ENCODE measurements at places on chromosomes 7 and 10.

GRCh38 chr10:63480237-63480636 lies 14.5 kb upstream of the JMJD1C start:
- no peak for DNase-seq

DNA sequence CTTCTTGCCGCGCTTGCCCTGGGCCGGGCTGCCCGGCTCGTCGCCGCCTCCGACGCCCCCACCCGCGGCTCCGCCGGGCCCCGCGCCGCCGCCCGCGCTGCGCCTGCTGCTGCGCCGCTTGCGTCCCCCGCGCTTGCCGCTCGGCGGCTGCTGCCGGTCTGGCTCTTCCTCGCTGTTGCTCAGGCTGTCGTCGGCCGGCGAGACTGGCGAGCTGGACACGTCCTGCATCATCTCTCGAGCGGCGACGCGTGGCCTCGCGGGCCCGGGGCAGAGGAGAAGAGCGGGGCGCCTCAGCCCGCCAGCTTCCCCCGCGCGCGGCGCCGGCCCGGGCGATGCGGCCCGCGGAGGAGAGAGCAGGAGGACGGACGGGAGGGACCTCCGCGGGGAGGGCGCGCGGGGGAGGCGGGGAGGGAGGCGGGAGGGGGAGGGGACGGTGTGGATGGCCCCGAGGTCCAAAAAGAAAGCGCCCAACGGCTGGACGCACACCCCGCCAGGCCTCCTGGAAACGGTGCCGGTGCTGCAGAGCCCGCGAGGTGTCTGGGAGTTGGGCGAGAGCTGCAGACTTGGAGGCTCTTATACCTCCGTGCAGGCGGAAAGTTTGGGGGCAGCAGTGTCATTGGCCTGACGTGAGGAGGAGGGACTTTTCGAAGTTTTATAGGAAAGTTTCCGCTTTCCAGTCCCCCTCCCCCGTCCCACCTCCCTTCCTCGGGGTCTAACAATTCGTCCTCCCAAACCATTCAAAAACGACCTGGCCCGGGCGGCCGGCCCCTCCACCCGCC lies at the start of gene TWIST1:
TWIST1 (minus strand) TSS at position 546 of the 779 bp plus-strand sequence; CDS start at position 231, 315 bp downstream.
- peak; percentile 20 for DNase-seq

DNA sequence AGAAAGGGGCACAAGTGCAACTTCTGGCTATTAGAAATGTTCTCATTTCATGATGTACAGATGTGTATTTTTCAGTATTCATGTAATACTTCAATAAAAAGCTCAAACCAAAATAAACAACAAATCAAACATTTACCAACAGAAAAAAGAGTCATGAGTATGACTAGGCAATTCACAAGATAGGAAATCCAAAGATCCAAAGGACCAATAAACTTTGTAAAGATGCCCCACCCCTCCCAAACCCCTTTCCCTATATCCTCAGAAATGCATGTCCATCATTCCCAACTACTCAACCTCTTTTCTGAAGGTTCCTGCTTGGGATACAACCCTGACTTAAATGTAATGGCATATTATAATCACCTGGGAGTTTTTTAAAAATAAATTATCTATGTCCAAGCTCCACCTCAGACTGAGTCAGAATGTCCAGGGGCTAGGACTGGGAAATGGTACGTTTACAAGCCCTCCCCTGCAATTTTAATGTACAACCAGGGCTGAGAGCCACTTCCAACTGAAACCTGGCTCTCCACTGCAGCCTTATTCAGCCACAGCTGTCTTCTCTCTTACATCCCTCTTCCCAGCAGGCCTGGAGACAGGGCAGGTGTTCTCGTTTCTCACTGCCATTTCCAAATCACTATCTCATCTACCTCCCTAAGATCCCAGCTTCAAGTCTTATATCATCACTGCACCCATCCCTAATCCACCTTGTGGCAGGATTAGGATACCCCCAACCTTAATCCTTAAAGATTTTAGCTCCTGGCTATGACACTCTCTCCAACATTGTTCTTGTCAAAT lies 36.5 kb downstream of the COA1 start:
- no peak for DNase-seq

- DNase-seq = no peak
These were observed 19.4 kb upstream of the EPHB6 start for GRCh38 chr7:142835487-142835886.

DNA sequence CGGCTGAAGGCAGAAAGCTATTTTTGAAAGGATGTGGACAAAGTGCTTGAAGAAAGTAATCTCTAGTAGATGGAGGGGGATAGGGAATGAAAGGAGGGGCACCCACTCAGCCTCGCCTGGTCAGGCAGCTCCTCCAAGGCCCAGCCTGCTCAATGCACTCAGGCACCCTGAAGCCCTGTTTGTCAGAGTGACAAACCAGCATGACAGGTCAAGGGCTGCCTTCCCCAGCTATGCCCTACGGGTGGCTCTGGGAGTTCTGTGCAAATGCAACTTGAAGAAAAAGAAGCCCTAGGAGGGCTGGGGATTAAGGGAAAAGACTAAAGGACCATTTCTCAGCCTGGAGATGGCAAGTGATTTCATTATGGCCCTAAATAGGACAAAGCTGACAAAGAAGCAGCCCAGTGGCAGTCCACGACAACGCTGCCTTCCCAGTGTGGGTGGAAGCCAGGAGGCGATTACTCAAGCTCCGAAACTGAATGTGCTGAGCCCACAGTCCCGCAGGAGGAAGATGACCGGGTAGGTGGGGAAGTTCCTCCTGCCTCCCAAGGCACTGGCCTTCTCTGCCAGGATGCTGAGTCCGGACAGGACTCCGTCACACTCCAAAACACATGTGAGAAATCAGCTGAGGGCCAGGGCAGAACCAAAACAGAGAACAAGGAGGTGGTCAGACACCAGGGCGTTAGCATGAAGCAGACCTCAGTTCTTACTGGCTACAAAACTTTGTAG lies 16.3 kb downstream of the LIPA start:
- DNase-seq = no peak

DNA sequence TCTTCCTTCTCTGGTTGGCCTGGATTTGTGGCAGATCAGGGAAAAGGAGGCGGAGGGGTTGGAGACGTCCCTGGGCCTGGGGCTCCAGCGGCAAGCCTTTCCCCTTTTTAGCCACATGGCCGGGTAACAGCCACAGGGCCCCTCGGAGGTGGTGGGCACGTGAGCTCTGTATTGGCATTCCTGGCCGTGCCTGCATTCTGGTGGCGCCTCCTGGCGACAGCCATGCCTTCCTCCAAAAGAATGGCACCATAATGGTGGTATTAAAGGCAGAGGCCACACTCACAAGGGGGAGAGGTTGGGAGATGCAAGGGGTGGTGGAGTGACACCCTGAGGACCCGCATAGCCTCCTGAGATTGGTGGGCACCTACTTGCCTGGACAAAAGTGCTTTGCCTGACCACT lies 3.0 kb upstream of the AQP1 start:
- no peak for DNase-seq

GRCh38 chr10:133088956-133089800 lies 1.5 kb downstream of the ADGRA1 start:
- no peak for DNase-seq

DNA sequence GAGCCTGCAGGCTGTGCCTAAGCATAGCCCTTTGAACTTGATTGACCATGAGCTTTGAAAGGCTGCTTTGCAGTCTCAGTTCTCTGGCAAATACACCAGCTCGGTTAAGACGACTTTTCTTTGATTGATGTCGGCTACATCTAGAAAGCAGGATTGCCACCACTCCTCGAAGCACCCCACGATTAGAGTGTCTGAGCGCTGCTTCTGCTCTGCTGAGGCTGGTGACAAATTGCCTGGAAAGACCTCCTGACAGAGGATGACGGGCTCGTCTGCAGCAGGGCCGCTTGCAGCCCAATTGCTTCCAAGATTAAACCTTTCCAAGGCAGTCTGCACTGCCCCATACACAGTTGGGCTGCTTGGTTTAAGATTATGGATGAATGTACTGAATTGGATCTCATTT lies 182.0 kb downstream of the CUX1 start:
- DNase-seq = no peak

DNA sequence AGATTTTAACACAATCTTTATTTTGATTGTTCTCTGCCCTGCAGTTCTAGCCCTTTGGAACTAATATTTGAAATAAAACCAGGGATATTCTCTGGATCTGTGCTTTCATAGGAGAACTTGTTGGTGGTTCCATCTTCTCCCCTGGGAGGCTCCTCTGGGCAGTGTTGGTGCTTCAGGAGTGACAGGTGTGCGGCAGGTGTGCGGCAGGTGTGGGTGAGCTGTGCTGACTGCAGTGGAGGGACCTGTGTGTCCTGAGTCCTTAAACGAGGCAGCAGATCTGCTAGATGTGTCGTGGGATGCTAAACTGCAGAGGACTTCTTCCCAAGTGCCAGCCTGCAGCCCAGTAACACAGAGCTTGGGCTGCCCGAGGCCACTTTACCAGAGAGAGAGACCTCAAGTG lies 98.4 kb downstream of the LYZL1 start:
- DNase-seq = no peak

- no peak for DNase-seq
These were observed 561.7 kb downstream of the GATA3 start for GRCh38 chr10:8616166-8616565.

Data from HS-5 (cell line).